ENCODE measurements at places on chromosomes 3 and 15.

GRCh38 chr3:184391266-184391665 is 11.4 kb downstream of the CHRD start:
- no peak for DNase-seq

- DNase-seq: no peak
These were observed 179.7 kb upstream of the LPP start for GRCh38 chr3:187973977-187974870.

- DNase-seq: no peak
These were observed 345.4 kb downstream of the ERC2 start for GRCh38 chr3:56122911-56123310.

GRCh38 chr3:149307435-149307783 is 26.0 kb downstream of the TM4SF18 start:
- DNase-seq: no peak

GRCh38 chr3:56868706-56869105 is 67.0 kb upstream of the ARHGEF3 start:
- DNase-seq: no peak

DNA sequence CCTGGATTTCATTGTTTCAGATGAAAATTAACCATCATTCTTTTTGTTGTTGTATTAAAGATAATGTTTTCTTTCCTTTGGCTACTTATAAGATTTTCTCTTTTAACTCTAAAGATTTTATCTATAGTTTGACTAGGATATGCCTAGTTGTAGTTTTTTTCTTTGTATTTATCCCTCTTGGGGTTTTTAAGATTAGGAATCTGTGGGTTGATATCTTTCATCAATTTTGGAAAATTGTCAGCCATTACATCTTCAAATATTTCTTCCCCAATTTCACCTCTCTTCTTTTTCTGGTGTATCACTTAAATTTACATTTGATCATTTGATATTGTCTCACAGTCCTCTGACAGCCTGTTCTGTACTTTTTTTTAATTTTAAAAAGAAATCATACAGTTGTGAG is 32.5 kb upstream of the LIMD1 start:
- no peak for DNase-seq

- peak; percentile 52 for DNase-seq
These were observed 27.5 kb downstream of the BHLHE40 start for GRCh38 chr3:5006755-5007202.

DNA sequence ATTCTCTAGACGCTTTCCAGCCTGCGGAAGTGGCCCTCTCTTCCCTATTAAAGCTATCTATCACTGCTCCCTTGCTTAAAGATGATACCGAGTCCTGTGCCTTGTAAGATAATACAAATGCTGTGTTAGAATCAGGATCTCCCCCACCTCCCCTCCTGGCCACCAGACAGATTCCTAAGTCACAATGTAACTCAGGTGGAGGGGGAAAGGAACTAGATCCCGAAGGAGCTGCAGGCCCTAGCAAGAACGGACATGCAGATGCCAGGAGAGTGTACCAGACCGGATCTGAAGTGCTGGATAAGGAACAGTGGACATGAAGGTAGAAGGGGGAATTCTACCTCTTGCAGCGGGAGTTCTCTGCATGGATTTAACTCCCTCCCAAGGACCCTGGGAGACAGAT is 230.7 kb upstream of the LYSMD4 start:
- no peak for DNase-seq

- no peak for DNase-seq
These were observed 128.0 kb downstream of the BBX start for GRCh38 chr3:107650788-107651187.
